ENCODE measurements at places on chromosomes 12 and 14. TPM values are rescaled to one million over a fixed set of nuclear protein-coding genes. Genes with fewer than 3 reads are reported as not detected.

The BCL11B gene
- total RNA-seq, result 0.12 TPM

The WSCD2 gene
- not detected for total RNA-seq

The SLCO1C1 gene
- not detected for total RNA-seq

DNA sequence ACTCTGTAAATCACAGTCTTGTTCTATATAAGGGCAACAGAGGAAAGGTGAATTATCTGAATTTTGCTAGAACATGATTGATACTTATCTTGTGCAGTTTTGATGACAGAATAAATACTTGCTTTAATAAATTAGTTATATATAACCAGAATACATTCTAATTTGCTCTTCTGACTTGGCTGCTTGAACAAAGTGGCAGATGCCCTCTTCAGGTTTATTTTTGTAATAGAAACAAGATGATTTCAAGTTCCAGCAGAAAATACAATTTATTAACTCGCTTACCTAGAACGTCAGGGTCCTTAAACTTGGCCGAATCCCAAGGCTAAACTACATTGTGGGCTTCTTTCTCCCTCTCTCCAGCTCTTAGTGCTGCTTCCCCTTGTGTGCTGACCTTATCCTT lies 57.6 kb upstream of the SSTR1 start:
- DNase-seq, result no peak

- DNase-seq, result peak; percentile 11
Measured at GRCh38 chr12:112977641-112978040, 678 bp upstream of the OAS2 start.

DNA sequence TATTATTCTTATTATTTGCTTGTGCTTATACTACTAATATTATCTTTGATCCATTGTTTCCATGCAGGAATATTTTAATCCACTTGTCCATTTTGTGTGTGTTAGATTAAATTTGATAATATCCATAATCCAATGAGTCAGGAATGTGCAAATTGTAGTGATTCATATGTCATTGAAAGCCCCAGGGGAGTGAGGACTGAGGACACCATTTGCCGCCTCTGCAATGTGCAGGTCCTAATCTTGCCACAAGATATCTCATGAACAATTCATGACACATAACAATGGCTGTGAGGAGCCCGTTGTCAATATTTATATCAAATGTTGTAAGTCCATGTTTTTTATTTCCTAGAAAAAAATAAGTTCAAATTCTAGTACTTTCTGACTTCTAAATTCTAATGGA lies 250.5 kb downstream of the ZFP36L1 start:
- DNase-seq, result no peak

DNA sequence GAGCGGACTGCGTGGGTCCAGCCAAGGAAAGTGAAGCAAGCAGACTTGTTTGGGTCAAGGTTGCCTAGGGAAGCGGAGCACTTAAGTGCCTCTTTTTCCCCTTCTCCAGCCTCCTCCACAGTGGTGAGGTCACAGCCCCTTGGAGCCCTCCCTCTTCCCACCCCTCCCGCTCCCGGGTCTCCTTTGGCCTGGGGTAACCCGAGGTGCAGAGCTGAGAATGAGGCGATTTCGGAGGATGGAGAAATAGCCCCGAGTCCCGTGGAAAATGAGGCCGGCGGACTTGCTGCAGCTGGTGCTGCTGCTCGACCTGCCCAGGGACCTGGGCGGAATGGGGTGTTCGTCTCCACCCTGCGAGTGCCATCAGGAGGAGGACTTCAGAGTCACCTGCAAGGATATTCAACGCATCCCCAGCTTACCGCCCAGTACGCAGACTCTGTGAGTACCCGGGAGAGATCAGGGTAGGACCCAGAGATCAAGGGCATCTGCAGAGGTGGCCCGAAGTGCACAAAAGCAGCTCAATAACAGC lies at the start of gene TSHR:
Gene TSHR (plus strand): TSS at position 206 of the 526 bp plus-strand sequence. CDS start 60 bp downstream, at position 266.
- DNase-seq, result no peak

GRCh38 chr12:29983851-29984250 lies 200.1 kb upstream of the TMTC1 start:
- DNase-seq, result no peak

GRCh38 chr12:19545301-19545700 lies 106.0 kb downstream of the AEBP2 start:
- no peak for DNase-seq

DNA sequence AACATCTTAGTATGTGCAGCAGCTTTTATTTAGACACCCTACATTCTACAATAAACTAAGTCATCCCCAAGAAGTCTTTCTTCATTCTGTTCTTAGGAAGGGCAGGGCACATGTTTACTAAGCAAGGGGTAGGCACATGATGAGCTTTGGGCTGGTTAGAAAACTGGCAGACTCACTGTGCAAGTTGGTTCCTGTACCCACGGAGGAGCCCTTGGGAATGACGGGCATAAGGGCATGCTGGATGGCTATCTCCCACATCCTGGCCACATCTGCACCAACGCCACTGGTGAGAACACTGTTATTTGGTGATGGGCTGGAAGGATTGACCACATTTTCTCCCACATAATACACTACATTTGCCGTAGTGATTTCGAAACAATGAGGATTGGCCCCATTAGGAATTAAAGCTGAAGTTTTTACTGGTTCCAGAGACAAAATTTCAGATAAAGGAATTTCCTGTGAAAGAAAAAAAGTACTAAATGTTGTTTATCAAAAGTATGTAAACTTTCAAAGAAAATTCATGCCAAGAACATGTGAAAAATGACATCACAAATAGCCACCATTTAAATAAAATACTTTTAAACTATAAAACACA lies 297.0 kb downstream of the PRKD1 start:
- no peak for DNase-seq

The IL22 gene
- not detected for total RNA-seq

GRCh38 chr12:46891306-46891705 lies 65.5 kb upstream of the SLC38A4 start:
- DNase-seq, result peak; percentile 59

GRCh38 chr14:67746927-67747326 lies 45.2 kb downstream of the RDH12 start:
- DNase-seq, result no peak

- no peak for DNase-seq
Measured at GRCh38 chr14:100711493-100711892, 15.2 kb upstream of the DLK1 start.

DNA sequence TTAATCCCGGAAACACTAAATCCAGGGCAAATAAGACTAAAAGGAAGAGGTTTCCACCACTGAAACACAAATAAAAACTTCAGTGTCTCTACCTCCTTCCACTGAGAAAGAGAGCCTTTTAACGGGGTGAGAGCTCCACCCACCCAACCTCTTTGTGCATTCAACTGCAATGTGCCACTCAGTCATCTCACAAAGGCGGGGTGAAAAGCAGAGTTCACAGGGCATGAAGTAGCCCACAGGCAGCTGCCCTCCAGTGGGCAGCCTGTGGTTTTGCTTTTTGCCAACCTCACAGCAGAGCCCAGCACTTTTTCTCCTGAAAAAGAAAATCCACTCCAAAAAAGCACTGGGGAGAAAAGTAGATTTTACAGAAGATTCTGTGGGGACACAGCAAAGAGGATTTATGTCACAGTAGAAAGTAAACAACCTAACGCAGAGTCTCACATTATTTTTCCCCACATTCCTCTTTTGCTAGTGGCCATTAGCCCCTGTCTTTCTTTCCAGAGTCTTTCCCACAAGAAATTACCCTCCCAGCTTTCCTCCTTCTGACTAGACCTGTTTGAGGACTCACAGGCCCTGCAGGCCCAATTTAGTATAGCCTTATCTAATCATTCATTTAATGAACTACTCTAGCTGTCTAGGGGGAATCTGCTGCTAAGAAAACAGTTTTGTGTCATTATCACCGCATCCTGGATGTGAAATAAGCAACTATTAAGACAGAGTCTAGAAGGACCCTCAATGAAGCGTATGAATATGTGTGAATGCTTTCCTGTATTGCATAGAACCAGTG lies 753.8 kb upstream of the FOXG1 start:
- DNase-seq, result no peak

- DNase-seq, result no peak
Measured at GRCh38 chr14:79265366-79265946, 945.8 kb downstream of the DIO2 start.

The SERPINA1 gene
- total RNA-seq, result 0.78 TPM

GRCh38 chr14:37150414-37150813 lies 22.0 kb downstream of the SLC25A21 start:
- peak; percentile 49 for DNase-seq

DNA sequence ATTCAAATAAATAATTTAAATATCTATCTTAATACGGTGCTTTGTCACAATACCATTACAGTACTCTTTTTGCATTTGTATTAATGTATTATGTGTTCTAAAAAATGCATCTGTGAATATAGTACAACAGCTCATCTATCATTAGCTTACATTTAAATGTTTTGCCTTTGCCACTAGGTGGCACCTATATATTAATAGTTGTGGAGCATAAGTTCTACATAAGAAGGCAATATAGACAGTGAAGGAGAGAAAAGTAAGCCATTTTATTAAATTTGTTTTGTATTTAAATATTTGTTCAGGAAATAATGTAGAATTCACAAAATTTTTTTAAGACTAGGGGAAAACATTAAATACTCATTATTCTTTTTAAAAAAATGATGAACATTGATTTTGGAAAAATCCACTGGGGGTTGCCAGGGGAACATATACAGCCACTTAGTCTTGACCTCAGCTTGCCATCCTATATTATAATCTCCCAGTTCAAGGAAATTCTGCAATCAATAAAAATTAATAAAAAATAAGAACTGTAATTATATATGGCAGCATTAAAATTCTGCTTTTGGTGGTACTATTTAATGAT lies 9.8 kb downstream of the CCER1 start:
- peak; percentile 32 for DNase-seq

DNA sequence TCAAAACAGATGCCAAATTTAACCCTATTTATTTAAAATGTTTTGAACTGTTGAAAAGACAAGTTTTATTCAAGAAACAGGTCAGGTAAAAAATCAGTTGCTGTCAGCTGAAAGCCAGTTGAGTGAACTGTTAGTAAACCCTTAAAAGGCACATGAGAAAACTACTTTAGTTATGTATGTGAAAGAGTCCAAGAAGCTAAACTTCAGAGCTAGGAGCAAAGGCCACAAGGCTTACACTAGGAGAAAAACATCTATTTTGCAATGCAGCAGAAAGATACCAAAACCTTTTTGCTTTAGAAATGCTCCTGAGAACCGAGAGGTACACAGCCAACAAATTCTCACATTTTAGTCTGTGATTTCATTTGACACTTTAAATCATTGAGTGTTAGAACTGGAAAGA lies 375.2 kb downstream of the FSCB start:
- no peak for DNase-seq

DNA sequence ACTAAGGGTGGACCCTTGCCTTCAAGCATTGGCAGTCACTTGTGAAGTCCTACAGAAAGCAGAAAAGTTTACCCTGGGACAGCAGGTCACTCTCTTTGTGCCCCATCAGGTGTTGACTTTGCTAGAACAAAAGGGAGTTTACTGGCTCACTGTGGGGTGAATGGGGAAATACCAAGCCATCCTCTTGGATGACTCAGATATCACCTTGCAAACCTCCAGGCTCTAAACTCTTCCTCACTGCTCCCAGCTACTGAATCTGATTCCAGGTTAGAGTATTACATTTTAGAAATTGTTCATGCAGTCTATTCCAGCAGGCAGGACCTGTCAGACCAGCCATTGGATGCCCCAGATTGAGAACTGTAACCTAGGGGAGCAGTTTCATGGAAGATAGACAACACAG lies 7.3 kb upstream of the EDDM3B start:
- no peak for DNase-seq

GRCh38 chr12:71935594-71935993 lies 3.1 kb upstream of the TPH2 start:
- DNase-seq, result no peak

The PRPH gene
- total RNA-seq, result not detected

The TMEM63C gene
- total RNA-seq, result not detected

The SLC6A13 gene
- not detected for total RNA-seq

- DNase-seq, result no peak
Measured at GRCh38 chr12:75452675-75453330, 27.8 kb upstream of the GLIPR1 start.

The TBX3 gene
- 61.6 TPM for total RNA-seq

Measured in RPMI7951 (cell line).